ENCODE measurements at places on chromosomes 3 and 15.

DNA sequence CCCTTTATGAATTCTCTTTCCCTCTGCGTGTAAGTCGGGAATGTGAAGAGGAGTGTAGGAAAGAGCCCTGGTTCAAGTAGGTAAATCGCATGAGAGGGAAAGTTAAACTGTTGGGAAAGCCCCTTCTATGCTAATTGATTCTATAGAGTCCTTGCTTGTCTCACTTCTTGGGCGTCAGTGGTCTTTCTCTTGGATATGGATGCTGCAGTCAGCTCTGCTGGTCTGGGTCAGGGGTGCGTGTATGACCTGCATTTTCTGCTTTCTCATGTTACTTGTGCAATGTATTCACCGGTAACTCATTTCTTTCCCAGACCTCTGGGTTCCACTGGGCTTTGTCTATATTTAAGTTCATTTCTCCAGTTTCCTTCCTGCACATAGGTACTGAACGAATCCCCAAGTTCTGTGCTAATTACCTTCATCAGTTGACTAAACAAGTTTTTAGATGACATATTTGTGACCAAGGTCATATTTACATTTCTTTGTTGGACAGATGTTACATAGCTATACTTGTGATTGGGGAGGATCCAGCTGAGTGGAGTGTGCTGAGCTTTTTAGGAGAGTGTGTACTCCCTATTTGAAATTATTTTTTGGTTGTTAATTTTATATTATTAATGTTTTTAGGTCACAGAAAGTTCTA is 1.4 kb downstream of the SETD5 start:
- DNase-seq: no peak

- no peak for DNase-seq
Observed at GRCh38 chr3:108673988-108674661, 83.1 kb downstream of the RETNLB start.

GRCh38 chr3:195447201-195447600 is 4.4 kb upstream of the ACAP2 start:
- no peak for DNase-seq

- DNase-seq: no peak
Observed at GRCh38 chr3:54889731-54890130, 38.1 kb downstream of the LRTM1 start.

DNA sequence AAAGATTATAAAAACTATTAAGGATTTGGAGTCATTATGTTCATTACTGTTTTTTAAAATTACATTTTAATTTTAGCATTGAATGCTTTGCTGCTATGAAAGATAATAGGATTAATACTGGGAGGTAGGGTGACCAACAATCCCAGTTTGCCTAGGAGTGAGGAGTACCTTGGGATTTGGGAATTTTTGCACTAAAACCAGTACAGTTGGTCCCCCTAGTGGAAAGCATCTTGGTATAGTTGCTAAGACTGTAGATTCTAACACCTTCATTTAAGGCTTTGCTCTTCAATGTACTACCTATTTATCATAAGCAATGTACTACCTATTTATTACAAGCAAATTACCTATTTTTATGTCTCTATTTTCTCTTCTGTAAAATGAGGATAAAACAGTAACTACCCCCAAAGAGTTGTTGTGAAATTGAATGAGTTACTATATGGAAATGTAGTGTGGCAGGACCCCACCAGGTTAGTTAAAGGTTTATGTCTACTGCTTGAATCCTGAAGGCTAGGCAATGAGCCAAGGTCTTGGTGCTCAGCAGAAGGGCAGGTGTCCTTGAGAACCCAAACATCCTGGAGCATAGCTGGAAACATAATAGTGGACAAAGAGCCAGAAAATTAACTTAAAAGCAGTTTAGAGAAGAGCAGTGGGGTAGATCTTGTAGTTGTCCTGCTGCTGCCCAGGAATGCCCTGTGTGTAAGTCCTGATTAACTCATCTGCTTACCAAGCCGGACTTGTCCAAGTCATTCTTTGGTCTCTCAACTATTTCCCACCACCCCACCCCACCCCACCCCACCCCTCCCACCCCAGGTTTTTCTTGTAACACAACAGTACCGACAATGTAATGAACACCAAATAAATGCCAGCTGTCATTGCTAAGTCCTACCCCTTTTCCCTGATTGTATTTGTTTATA is 49.2 kb upstream of the NMD3 start:
- DNase-seq: no peak

GRCh38 chr3:71564361-71564760 is 19.2 kb downstream of the FOXP1 start:
- no peak for DNase-seq

- no peak for DNase-seq
Observed at GRCh38 chr15:66882251-66883020, 180.4 kb downstream of the SMAD6 start.

DNA sequence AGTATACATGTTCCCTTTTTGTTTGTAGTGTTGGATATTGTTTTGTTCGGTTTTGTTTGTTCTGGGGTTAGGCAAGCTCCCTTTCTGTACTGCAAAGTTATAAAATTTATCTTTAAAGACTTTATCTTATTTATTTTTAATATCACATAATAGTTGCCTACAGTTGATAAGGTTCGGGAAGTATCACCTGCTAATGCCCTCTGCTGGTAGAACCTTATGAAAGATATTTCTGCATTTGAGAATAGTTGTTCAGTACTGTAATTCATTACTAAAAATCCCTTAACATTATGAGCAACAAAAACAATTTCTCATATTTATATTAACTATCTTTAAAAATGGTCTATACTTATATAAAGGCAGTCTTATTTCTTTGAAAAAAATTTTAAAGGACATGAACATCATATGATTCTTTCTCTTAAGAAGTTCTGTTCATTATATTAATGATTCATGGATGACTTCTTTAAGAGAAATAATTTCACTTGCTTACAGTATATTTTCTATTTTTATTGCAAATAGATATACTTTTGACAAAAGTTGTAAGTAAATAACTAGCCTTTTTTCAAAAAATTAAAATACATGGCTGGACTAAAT is 1126.8 kb downstream of the SI start:
- DNase-seq: peak; percentile 15

- no peak for DNase-seq
Observed at GRCh38 chr3:114058646-114059045, 2.1 kb downstream of the QTRT2 start.

DNA sequence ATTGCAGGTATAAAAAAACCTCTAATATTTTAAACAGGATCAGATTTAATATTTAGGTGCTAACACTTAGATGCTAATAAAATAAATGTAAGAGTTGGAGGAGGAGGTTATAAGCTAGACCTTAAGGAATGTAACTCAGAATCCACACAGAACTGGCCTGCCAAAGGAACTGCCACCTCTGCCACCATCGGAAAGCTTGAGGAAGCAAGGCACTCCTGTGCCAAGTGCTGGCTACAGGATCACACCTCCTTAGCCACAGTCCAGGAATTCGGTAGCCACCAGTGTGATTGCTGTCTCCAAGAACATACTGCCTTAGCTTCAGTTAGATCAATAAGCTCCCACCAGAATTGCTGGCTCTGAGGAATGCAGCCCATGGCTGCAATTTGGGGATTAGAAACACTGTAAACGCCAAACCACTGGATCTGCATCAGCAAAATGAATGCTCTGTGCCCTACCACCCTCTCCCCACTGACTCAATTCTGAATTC is 58.0 kb downstream of the FRMD5 start:
- DNase-seq: no peak

DNA sequence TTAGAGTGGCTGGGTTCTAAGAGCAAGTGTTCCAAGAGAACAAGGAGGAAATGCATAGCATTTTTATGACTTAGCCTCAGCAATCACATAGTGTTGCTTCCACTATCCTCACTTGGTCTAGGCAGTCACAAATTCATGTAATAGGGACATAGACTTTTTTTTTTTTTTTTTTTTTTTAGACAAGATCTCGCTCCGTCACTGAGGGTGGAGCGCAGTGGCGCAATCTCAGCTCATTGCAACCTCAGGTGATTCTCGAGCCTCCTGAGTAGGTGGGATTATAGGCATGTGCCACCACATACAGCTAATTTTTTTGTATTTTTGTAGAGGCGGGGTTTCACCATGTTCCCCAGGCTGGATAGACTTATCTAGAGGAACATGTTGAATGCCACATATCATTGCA is 4.7 kb upstream of the GNB4 start:
- no peak for DNase-seq

- DNase-seq: no peak
Observed at GRCh38 chr15:33171202-33171601, 23.3 kb downstream of the FMN1 start.

DNA sequence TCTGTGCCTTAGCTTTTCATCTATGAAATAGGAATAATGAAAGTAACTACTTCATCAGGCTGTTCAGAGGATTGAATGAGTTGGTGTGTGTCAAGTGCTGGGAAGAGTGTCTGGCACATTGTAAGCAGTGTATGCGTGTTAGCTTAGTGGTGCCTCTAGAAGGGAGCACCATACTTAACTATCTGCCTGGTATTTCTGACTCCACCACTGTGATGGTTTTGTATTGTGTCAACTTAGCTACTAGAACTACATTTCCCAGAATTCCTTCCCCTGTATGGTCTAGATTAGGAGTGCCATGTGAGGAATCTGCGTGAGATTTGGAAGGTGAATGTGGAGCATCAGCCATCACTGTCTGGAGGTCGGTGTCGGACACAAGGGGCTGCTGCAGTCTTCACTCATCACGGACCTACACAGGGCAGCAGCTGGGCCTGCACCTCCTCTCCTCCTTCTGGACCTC is 115.4 kb upstream of the GALNT15 start:
- no peak for DNase-seq
